ENCODE measurements at places on chromosomes 6 and 20. TPM values are rescaled to one million over a fixed set of nuclear protein-coding genes. Genes with fewer than 3 reads are reported as not detected.

DNA sequence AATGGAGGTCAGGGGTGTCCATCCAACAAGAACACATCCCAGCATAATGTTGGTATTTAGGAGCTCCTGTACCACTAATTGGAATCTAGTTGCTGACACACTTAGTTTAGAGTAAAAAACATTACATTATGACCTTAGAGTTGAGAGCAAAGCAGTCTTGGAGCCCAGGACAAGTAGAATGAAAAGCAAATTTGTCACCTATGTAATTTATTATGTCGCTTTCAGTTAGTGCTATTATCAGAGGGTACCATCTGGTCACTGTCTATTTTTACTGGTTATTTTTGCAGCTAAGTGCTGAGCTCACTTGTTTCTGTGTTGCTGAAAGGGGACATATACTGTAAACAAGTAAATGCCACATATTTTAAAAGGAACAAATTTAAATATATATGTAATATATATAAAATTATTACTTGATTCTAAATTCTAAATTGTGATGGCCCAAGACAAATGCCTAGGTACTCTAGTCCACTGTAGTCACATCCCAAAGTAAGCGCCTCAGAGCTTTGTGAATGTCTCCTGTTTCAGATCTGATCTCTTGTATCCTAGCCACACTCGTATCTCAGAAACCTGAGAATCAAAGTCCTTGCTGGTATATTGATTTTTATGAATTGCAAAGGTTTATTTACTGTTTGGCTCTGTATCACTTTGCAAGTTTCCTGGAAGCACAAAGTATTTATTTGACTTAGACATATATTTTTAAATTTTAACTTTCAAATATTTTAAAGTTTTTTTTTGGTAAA lies 148.6 kb upstream of the MAN1A1 start:
- no peak overlapping the region for H3K27ac ChIP-seq
- DNase-seq: no peak
- peaks cover 8% of the 10 kb centered on the region for H3K4me1 ChIP-seq
- H3K27me3 ChIP-seq: no peaks in the 10 kb centered on the region
- no peaks in the 10 kb centered on the region for H3K36me3 ChIP-seq

DNA sequence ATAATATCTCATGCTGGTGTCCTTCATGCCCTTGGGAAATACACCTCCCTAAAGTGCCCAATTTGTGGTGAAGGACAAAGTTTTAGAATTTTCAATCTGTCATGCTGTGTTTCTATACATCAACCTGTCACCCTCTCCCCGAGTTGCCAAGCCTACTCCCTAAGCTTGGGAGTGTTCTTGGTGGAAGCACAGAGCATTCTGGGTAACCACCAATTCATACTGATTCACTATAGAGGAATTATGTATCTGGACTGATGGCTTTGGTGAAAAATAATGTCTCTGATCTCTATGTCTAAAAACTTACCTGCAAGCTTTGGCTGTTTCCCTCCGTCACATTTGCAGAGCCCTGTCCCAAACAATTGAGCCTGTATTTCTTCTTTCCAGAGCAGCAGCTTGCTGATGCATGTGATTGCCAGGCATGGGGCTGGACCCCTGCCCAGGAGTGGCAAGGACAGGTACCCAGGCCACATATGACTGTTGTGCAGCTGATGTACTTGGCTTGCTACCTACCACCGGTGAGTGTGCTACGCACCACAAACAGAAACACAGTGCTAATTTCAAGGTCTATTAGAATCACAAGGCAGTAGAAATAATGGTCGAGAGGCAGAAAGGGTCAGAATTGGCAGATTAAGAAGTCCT lies 202.8 kb upstream of the CITED2 start:
- H3K36me3 ChIP-seq: no peaks in the 10 kb centered on the region
- no peak for DNase-seq
- no peak overlapping the region for H3K4me3 ChIP-seq
- peak overlapping the region; percentile 79 for H3K27ac ChIP-seq
- H3K4me1 ChIP-seq: peaks cover 17% of the 10 kb centered on the region

DNA sequence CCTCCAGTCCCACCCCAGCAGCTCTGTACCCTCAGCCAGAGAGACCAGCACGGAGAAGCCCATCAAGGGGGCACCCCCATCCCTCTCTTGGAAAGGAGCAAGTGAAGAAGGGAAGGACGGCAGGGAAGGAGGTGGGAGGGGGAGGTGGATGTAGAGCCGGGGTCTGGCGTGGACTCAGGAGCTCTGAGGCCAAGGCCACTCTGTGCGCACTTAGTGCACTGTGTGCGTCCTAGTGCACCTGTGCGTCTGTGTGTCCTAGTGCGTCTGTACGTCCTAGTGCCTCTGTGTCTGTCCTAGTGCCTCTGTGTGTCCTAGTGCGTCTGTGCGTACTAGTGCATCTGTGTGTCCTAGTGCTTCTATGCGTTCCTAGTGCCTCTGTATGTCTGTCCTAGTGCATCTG lies 54.2 kb downstream of the DSTN start:
- no peak for DNase-seq
- H3K27me3 ChIP-seq: no peaks in the 10 kb centered on the region
- no peaks in the 10 kb centered on the region for H3K4me1 ChIP-seq
- no peak overlapping the region for H3K27ac ChIP-seq
- H3K4me3 ChIP-seq: no peak overlapping the region

Gene PCK1
- total RNA-seq: 12.0 TPM

GRCh38 chr20:9359561-9360308 lies 154.7 kb upstream of the LAMP5 start:
- no peaks in the 10 kb centered on the region for H3K27me3 ChIP-seq
- H3K4me3 ChIP-seq: no peak overlapping the region
- peak; percentile 71 for DNase-seq
- no peaks in the 10 kb centered on the region for H3K4me1 ChIP-seq

Gene THBD
- 50.1 TPM for total RNA-seq

Measured in hepatocyte (in vitro differentiated cells).